ENCODE measurements at places on chromosomes 6 and 20.

DNA sequence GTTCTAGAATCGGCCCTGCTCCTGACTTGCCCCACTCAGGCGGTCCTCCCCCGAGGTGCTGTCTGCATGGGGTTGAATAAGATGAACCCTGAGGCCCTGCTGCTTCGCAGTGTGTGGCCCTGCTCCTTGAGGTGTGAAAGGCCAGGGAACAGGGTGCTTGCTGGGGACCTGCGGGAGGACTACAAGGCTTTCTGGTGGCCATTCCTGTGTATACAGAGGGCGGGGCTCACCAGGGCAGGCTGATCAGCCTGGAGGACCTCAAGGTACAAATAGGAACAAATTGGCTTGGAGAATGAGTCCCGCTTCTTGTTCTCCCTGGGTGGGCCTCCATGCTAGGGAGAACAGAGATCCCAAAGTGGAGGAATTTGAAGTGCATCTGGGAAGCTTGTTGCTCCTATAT is 5.7 kb downstream of the NOTCH4 start:
- DNase-seq, result no peak

DNA sequence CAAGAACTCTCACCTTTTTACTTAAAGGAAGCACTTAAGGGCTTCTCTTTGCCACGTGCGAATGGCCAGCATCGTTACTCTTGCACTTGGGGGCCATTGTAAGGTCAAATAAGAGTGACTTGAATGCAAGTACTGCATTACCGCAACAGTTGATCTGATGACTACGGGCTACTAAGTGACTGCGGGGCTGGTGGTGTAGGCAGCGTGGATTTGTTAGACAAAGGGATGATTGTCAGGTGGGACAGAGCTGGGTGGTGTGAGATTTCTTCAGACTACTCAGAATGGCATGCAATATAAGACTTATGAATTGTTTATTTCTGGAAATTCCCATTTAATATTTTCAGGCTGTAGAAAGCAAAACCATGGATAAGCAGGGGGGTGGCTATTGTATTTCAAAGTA is 199.7 kb upstream of the UST start:
- no peak for DNase-seq

- DNase-seq, result no peak
These were observed 157.8 kb downstream of the SLC22A3 start for GRCh38 chr6:160505970-160506369.

GRCh38 chr20:38123021-38123587 is 42.0 kb downstream of the TGM2 start:
- no peak for DNase-seq

- no peak for DNase-seq
These were observed 159.6 kb downstream of the SASH1 start for GRCh38 chr6:148502083-148502772.

GRCh38 chr6:170277893-170278742 is 12.8 kb downstream of the DLL1 start:
- no peak for DNase-seq

DNA sequence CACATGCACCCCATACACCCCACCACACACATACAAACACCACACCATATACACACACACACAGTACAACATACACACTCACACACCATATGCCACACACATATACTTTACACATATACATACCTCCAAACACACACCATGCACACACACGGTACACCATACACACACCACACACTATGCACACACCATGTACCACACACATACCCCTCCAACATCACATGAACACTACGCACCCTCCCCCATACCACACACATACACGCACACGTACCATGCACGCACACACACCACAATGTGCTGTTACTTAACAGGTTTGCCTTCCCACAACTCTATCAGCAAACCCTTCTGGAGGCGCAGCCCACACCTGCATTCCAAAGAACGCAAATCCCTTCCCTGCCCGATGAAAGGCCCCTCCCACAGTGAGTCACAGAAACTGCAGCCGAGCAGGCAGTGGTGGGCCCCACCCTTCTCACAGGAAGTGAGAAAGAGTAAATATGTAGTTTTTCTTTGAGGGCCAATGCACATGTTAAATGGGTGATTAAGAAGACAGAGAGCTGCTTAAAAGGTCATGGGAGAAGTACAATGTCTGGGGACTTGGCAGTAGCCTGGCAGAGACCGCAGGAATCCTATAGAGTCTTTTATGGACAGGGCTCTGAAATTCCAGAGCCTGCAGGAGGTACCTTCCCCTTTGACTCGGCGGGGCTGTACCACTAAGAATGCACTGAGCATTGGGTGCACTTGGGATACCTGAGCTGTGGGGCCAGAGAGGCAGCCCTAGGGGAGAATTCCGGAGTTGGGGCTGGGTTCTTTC is 34.1 kb upstream of the EZR start:
- DNase-seq, result peak; percentile 86

- no peak for DNase-seq
These were observed 472.1 kb upstream of the RNF217 start for GRCh38 chr6:124490122-124490521.

GRCh38 chr20:51661609-51662178 is 106.5 kb downstream of the ATP9A start:
- DNase-seq, result peak; percentile 36

DNA sequence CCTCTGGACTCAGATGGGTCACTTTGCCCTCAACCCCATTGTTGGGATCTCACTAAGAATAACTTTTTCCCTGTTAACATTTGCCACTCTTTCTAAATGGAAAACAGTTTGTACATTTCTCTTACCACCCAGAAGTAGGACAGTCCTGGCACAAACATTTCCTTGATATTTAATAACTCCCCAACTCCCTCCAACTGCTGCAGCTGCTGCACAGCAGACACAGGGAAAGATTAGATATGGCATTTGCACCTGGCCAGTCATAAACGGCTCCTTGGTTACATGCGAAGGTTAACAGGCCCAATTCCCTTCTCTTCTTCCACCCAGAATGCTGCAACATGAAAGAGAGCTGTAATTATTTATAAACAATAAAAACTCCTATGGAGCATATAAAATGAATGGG is 55.9 kb upstream of the SOX4 start:
- DNase-seq, result no peak

GRCh38 chr6:88238065-88238464 is 71.9 kb upstream of the CNR1 start:
- peak; percentile 4 for DNase-seq

DNA sequence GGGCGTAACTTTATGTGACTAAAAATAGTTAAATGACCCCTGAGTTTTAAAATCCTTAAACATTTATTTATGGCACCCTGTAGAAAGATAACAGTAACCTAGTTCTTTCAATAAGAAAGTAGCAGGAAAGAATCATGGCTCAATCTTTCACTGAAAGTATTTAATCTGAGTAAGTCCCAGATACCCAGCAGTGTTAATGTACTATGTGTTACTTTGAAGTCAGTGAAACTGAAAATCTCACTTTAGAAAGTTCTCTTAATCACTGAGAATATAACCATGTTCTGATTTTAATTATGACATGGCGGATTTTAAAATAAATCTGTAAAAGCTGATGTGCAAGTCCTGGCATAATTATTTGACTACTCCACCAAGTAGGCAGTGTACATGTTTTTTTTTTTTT is 8.1 kb upstream of the HEY2 start:
- DNase-seq, result no peak
